GM23338 (cell line): ENCODE measurements at places on chromosomes 7 and 10.

- no peak for DNase-seq
Observed at GRCh38 chr10:18414061-18414460, 237.3 kb downstream of the NSUN6 start.

DNA sequence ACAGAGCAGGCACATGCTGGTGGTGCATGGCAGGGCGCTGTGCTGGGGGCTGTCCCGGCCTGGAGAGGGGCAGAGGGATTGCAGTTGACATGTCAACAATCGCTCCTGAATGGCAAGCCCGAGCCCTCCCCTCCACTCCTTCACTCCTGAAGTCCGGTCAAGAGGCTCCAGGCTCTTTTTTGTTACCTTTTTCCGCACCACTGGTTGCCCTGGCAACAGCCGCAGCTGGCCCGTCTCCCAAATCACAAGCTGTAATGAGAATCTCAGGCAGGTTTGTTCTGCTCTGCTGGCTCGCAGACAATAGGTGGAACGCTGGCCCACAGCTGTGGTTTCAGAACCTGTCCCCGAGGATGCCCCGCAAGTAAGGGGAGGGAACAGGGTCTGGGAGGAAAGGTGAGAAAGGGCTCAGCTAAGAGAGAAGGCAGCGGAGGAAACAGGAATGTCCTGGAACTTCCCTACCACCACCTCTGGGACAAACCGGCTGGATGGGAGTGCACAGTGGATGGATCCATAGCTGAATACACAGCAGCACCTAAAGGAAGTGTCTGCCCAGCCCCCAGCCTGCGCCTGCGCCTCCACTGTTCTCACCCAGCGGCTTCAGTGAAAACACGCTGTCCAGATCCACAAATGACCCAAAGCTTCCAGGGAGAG lies 58.9 kb downstream of the CALML3 start:
- peak; percentile 79 for DNase-seq

GRCh38 chr10:62171791-62172190 lies 96.9 kb downstream of the RTKN2 start:
- DNase-seq: no peak

GRCh38 chr7:74083928-74084721 lies 521 bp downstream of the LIMK1 start:
- DNase-seq: peak; percentile 59

GRCh38 chr7:81029511-81029910 lies 110.7 kb upstream of the SEMA3C start:
- no peak for DNase-seq

DNA sequence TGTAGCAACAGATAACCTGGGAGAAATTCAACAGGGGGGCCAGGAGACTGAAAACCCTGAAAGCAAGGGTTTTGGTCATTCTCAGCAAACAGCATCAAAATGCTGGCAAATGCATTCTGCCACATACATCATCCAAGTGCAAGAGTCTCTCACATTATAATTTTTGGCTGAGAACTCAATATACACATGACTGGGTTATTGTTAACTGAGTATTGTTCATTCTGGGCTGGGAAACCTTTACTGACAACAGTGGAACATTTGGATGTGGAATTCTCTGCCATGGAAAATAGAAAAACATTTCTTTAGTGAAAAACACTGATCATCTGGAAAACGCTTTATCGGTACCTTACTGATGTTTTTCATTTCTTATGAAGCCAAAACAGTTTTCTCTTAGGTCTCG lies 73.1 kb upstream of the MET start:
- DNase-seq: no peak

DNA sequence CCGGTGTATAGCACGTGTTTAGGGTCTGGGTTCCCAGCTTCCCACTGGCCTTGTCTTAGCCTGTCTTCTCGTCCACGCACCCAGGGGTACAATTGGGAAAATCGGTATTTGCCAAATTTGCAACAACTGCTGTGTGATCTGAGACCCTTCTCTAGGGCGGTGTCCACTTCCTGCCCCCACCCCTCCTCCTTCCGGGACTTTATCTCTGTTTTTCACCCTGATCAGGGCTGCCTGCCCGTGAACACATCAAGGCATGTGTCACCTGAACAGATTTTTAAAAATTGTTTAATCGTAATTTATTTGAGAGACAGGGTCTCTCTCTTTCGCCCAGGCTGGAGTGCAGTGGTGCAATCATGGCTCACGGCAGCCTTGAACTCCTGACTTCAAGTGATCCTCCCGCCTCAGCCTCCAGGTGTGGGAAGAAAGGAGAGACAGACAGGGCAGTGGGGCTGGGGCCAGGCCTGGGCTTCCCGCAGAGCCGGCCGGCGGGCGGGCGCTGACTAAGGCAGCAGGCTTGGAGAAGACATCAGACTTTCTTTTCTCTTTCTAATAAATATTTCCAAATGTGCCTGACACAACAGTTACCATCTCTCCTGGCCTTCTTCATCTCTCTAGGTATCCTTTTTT lies 27.5 kb downstream of the ELFN1 start:
- no peak for DNase-seq

- DNase-seq: no peak
Observed at GRCh38 chr7:155071121-155071651, 1.1 kb downstream of the HTR5A start.

- DNase-seq: no peak
Observed at GRCh38 chr7:67738958-67739357, 742.3 kb downstream of the TYW1 start.

DNA sequence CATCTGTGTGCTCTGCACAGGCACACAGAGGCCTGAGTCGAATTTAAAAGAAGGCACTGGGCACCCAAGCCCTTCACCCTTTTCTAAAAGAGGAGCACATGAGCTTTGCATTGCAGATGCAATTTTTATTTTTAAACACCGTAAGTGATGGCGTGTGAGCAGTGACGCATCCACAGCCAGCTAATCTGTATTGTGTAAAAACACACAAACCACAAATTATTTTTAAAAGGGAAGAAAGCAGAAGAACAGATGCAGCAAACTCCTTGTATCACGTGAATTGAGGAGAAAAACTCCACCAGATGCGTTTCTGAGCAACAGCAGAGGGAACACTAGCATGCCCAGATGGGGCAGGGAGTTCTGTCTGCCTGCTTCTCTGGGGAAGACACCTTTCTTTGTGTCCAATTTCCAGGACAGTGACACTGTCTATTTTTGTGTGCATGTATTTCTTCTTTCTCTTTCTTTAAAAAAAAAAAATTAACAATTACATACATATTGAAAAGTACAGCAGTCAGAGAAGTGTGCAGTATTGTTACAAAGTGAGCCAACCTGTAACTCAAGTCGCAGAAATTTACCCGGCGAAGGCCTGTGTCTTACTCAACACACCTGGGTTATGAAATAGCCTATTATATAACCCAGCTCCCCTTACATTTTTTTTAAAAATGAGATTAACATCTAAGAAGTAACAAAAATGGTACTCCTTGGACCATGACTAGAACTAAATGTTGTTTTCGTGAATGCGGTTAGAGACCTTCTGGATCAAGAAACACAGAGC lies 39.2 kb downstream of the EEPD1 start:
- DNase-seq: no peak

DNA sequence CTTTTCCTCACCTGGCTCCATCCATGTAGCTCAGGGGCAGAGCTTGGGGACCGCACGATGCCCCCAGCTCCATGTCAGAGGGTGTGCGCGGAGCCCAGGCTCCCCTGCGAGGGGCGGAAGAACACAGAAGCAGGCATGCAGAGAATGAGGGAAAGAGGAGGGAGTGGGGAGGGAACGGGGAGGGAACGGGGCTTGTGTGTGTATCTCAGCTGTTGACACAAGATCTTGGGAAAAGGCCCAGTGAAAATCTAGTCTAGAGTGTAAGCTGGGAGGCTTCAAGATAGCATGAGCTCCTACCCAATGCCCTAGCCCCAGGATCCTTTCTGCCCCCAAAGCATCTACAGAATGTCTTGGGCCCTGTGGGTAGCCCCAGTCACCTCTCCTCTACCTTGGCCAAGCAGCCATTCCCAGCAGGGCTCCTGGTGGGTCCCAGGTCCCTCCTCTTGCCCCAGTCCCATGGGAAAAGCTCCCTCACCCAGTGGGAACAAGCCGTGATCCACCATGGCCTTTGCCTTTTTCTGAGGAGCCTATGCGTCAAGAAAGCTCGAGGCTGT lies 25.1 kb upstream of the NDST2 start:
- DNase-seq: no peak

DNA sequence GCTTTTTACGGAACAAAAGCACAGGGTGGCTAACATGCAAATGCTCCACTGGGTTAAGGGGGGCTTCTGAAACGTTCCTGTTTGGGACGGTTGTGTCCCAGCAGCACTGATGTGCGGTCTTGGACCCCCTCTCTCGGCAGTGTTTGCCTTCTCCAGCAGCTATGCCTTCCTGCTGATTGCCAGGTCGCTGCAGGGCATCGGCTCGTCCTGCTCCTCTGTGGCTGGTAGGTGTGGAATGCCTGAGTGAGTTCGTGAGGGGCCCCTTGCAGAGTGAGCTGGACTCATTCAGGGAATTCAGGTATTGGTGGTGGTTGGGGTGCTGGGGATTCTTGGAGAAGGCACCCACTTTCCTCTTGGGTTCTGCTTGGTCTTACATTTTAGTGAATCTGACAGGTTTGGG lies 13.0 kb downstream of the SLC18A2 start:
- DNase-seq: no peak

GRCh38 chr7:45150199-45150598 lies 7.4 kb upstream of the RAMP3 start:
- DNase-seq: no peak

DNA sequence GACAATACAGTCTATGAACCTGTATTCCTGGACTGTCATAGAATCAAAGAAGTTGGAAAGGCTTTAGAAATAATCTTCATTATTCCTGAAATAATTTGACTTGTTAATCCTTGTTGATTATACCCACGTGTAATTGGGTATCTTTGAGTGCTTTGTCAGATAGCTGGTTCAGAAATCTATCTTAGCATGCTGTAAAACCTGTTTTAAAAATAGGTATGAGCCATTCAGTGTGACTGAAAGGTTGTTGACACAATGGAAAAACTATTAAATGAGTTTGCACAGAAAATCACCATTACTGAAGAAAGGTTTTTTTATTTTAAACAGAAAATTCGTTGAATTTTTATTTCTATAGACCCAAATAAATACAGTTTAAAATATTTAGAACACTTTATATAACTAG lies 38.7 kb downstream of the PHTF2 start:
- DNase-seq: no peak

DNA sequence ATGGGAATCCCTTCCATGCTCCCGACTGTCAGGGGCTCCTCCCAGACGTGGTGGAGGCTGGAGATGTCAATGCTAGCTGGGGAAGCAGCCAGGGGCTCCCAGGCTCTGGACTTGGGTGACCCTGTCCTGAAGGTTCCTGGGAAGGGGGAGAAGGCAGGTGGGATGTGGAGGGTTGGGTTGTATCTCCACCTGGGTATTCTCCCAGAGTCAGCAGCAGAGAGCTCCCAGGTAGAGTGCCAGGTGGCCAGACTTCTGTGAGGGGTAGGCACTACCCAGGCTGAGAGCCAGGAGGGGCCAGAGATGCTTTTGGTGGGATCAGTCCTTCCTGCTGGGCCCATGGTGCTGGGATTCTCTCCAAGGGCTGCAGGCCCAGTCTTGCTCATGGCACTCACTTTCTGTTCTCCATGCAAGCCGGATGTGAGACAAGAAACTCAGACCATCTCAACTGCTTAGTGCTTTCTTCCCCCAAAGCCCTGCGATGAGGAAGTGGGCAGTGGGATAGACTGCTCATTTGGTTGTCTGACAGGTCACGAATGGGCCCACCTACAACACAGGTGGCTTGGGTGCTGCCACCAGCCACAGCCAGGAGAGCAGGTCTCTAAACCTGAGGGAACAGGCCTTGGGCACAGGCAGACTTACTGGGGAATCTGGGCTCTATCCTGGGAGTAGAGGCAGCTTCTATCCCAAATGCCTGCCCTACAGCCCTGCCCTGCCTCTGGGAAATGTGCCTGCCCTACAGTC lies 52.5 kb upstream of the CAMK2B start:
- no peak for DNase-seq

DNA sequence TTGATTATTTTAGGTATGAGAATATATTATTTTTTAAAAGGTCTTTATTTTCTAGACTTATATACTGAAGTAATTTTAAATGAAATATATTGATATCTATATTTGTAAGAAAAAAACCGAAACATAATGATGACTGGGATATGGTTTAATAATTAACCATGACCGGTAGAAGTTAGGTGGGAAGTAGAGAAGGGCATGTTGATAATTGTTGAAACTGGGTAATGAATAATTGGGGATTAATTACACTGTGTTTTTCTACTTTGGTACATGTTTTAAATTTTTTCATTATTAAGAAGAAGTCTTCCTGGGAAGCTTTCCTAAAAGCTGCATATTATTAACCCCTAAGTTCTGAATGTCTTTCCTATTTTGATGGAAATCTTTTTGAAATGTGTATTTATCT lies 16.3 kb downstream of the TSPAN12 start:
- DNase-seq: no peak

GRCh38 chr7:45657890-45658715 lies 83.9 kb downstream of the ADCY1 start:
- no peak for DNase-seq

DNA sequence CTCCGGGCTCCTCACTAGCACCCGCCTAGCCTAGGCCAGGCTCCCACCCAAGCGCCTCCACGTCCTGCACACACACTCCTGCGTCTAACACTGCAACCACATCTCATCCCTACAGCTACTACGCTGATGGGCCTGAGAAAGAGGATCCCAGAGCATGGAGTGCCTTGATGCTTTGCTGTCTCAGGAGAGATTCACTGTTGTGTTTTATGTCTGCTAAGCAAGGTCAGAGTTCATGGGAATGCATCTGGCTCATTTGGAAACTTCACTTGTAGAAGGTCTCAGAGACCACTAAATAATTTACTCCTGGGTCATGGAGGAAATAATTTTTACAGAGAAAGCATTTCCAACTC lies 88.7 kb downstream of the SLIT1 start:
- DNase-seq: no peak

DNA sequence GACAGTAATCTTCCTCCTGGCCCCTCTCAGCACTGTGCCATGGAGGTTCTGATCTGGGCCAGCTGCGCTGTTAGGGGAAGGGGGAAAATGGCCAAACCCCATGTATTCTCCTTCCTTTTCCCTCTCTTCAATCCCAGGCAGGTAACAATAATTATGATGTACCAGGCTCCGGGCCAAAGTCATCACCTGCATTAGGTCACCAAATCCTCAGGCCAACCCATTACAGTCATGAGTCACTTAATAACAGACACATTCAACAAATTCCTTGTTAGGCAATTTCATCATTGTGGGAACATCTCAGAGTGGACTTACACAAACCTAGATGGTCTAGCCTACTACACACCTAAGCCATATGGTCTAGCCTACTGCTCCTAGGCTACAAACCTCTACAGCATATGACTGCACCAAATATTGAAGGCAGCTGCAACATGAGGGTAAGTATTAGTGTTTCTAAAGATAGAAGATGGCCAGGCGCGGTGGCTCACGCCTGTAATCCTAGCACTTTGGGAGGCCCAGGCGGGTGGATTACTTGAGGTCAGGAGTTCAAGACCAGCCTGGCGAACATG lies 2.2 kb upstream of the HSPB1 start:
- no peak for DNase-seq

GRCh38 chr10:101161494-101162299 lies 30.6 kb downstream of the TLX1 start:
- DNase-seq: peak; percentile 95

DNA sequence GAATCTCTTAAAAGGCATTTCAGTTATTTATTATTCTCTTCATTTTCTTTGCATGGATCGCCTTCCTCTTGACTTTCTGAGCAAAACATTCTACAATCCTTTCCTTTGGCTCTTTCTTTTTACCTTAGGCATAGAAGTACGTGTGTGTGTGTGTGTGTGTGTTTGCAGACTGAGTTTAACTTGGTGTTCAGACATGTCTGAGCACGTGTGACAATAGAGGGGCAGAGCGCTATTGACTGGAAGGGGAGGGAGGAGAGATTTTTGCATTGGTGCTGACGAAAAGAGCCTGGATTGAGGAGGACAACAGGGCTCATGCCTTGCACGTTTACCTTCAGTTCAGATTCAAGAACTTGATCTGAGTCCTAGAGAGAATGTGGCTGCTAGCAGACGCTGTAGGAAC lies 129.8 kb downstream of the SEC23IP start:
- no peak for DNase-seq
